ENCODE measurements at places on chromosomes 5 and 9.

DNA sequence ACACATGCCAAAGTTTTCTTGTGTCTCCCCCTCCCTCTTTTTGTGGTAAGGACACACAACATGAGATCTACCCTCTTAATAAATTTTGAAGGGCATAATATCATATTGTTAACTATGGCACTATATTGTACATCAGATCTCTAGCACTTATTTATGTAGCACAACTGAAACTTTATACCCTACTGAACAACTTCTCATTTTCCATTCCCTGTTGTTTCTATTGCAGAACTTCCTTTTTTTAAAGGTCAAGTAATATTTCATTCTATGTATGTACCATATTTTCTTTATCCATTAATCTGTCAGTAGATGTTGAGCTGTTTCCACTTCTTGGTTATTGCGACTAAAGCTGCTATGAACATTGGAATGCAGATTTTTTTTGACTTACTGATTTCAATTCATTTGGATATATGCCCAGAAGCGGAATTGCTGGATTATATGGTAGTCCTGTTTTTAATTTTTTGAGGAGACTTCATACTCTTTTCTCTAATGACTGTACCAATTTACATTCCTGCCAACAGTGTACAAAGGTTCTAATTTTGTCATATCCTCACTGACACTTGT lies 305.3 kb downstream of the PRR16 start:
- DNase-seq, result no peak

- no peak for DNase-seq
Observed at GRCh38 chr5:71816307-71816706, 97.2 kb downstream of the CARTPT start.

GRCh38 chr5:64509828-64510227 lies 4.0 kb downstream of the RGS7BP start:
- no peak for DNase-seq

DNA sequence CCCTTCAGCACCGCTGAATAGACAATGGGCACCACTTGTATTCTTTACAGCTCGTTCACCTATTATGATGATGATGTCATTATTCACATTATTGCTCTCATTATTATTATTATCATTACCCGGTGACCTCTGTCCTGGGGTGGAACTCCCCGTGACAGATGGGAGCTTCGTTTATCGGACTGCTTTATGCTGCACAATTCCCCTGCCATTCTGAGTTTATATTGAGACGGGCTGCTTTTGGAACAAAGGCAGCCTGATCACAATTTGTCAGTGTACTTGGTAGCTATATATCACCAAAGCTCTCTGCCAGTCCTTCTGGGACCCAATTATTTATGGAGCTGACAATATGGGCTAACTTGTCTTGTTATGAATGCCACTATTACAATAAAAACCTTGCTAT lies 1145.6 kb upstream of the WWC1 start:
- no peak for DNase-seq

DNA sequence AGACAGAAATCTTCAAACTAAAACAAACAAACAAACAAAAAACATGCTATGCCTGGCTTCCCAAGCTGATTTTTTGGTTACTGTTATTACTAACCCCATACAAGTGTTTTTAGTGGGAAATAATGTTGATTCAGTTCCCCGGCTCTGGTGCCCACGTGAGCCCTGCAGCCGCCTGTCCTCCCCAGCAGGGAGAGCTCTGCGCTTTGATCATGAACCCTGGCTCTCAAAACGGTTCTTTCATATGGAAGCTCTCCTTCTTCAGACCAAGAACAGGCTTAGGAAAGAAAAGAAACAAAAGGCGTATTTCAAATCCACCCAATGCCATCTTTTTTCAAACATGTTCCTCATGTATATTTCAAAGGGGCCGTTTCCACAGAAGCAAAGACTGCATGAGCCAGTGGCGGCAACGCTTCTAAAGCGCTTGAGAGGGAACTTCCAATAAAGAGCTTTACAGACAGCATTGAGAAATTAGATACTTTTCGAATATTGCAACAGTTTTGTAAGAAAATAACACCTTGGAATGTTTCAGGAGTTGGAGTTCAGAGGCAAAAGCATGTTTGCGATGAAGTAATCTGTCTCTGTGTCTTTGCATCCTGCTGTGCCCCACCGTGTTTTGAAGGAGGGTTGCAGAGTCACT lies 74.8 kb downstream of the ICE1 start:
- peak; percentile 14 for DNase-seq

GRCh38 chr5:64693636-64694035 lies 3.3 kb downstream of the SHISAL2B start:
- DNase-seq, result no peak

DNA sequence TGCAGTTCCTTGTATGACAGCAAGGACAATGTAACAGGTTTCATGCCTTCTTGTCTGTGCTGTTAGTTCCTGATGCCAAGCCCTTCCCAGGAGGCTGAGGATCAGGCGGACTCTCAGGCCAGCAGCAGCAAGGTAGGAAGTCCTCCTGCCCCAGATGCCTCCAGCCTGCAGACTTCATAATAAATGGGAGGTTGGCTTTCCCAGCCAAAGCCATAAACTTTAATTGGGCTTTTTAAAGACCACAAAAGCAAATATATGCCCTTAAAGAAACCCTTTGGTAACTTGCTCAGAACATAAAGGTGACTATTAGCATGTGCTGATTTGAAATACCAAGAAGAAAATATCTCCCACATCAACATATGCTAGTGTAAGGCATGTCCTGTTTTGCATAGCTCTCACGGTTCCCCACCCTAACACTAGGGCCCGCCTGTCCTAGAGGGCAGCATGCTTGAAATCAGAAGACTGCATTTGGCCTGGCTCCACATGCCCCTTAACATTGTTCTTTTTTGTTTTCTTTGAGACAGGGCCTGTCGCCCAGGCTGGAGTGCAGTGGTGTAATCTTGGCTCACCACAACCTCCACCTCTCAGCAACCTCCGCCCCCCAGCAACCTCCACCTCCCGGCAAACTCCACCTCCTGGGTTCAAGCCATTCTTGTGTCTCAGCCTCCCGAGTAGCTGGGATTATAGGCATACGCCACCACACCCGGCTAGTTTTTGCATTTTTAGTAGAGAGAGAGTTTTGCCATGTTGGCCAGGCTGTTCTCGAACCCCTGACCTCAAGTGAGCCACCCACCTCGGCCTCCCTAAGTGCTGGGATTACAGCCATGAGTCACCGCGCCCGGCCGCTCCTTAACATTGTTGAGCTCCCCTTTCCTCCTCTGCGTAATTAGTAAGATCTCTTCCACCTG lies 44.6 kb upstream of the FCN1 start:
- DNase-seq, result no peak

- DNase-seq, result no peak
Observed at GRCh38 chr9:126169736-126170135, 156.9 kb upstream of the MVB12B start.

GRCh38 chr9:32875748-32876147 lies 92.4 kb downstream of the TMEM215 start:
- DNase-seq, result no peak

DNA sequence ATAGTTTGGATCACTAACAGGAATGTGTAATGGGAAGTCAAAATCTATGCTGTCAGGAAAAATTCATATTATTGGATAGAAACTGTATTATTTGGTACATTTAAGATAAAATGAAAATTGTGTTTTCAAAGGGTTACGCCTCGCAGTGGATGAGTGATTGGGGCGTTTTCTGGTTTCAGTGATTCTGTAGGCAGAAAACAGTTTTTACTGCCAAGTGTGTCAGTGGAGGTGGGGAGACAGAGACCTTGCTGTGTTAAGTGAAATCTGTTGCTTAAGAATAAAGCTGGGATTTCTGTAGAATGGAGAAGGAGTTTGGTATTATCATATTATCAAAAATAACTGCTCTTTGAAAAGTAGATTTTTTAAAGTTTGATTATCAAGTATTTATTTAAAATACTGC lies 69.7 kb downstream of the GHR start:
- no peak for DNase-seq

- DNase-seq, result no peak
Observed at GRCh38 chr9:35102465-35102768, 514 bp downstream of the STOML2 start.

DNA sequence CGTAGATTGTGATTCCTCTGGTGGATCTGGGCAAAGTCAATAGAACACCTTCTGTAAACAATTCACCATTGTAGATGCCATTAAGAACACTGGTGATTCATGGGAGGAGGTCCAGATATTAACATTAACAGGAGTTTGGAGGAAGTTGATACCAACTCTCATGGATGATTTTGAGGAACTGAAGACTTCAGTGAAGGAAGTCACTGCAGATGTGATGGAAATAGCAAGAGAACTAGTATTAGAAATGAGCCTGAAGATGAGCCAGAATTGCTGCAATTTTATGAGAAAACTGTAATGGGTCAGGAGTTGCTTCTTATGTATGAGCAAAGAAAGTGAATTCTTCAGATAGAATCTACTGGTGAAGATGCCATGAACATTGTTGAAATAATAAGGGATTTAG lies 26.9 kb downstream of the TCERG1 start:
- no peak for DNase-seq

DNA sequence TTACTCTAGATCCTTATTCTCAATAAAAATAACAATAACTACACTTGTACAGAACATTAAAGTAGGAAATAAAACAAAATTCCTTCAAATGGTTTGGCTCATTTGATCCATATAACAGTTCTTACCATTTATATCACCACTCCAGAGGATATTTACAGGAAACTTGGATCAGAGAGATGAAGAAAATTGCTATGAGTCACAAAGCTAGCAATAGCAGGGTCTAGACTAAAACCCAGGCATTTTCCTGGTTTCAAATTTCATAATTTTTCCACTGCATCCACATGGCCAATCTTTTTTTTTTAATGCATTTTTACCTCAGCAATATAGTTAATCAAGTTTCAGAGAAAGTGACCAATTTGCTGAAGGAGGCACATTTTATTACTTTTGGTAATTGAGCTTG lies 299.2 kb downstream of the ELAVL2 start:
- no peak for DNase-seq

GRCh38 chr5:171445644-171446516 lies 26.4 kb downstream of the FGF18 start:
- DNase-seq, result no peak

DNA sequence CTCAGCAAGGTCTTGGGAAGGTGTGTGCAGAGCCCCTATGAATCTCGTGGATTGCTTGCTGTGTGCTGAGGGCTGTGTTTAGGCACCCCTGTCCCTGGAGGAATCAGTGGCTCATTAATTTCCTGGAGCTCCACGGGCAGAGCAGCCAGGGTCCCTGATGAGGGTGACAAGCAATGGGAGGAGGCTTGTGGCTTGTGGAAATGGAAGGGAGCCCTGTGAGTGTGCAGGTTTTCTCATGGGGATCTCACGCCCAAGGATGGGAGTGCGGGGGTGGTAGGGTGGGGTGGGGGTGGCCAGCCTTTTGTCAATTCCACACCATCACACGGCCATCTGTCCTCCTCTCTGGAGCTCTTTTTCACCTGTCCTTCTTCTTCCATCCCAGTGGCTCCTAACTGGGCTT lies 25.3 kb downstream of the PHF2 start:
- no peak for DNase-seq

DNA sequence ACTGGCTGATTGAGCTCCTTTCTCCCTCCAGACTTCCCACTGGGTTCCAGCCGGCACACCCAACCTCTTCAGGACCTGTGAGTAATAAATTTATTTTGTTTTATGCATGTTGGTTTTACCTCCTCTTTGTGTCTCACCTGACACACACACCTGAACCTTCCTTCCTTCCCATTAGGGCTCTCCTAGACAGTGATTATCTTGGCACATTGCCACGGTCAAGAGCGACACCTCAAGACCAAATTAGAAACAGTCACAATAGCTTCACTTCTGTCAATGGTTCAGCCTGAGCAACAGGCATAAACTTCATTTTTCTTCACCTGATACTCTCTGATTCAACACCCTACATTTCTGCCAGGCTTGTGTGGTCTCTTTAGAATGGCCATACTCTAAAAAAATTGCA lies 296.3 kb upstream of the SMARCA2 start:
- no peak for DNase-seq

GRCh38 chr9:131126059-131126426 lies 657 bp downstream of the NUP214 start:
- DNase-seq, result no peak

GRCh38 chr5:120507800-120508463 lies 43.8 kb downstream of the PRR16 start:
- no peak for DNase-seq

DNA sequence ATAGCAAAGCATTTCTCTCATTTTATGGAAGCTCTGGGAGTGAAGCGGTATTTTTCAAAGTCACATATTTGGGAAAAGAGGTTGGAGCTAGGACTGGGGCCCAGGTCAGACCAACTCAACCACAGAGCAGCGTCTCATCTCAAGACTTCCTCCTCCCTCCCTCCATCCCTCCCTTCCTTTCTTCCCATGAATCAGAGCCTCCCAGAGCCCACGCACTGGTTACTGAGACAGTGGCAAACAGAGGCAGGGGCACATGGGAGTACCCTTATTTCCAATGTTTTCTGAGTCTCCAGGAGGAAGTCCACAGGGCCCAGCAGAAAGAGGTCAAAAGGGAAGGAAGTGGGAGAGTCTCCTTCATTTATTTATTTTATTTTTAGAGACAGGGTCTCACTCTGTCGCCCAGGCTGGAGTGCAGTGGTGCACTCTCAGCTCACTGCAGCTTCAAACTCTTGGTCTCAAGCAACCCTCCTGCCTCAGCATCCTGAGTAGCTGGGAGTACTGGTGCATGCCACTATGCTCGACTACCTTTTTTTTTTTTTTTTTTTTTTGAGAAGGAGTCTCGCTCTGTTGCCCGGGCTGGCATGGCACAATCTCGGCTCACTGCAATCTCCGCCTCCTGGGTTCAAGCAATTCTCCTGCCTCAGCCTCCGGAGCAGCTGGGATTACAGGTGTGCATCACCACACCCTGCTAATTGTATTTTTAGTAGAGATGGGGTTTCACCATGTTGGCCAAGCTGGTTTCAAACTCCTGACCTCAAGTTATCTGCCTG lies 52.5 kb upstream of the CDKN2AIPNL start:
- DNase-seq, result no peak

DNA sequence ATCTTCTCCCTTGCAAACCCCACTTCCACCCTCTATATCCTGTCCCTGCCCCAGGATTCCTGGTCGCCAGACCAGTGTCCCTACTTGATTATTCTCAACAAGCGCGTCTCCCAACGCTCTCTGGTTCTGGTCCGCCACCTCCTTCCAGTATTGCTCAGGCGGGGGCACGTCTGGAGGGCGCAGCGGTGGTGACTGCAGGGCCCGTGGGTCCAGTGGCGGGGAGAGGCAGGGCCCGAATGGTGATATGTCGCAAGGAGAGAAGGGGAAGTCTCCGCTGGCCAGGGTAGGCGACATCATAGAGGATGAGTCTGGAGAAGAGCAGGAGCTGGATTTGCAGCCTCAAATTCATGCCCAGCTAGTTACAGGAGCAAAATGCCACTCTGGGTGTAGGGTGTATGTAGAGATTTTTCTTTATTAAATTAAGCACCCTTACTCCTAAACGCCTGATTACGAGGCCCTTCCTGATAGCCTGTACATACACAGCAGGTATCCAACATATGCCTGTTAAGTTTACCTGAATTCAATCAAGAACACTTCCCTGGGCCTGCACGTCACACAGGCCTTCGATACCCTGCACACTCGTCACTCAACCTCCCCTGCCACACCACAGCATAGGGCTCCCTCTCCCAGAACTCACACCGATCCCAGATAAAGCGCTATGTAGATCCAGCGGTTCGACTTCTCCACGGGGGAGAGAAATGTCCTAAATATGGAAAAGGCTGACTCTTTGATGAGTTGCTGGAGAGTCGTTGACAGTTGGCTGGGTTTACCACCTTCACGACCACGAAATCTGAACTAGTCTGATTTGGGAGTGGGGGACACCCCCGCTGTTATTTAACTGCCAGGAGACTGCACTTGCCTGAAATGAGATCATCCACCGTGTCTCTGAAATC lies 4.8 kb downstream of the MCIDAS start:
- DNase-seq, result no peak
